ENCODE measurements at places on chromosomes 5 and 9.

DNA sequence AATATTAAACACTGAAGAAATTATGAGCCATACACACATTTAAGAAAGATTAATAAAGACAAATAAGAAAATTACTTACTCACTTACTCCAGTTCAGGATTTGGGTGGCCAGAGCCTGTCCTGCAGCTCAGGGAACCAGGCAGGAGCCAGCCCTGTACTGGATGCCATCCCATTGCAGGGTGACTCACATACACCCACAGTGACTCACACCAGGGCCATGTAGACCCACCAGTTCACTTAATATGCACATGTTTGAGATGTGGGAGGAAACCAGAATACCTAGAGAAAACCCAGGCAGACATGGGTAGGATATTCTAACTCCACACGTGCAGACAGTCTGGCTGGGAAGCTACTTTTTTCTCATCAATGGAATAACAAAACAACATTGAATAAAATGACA is 49.6 kb upstream of the ADRB2 start:
- no peak for DNase-seq

DNA sequence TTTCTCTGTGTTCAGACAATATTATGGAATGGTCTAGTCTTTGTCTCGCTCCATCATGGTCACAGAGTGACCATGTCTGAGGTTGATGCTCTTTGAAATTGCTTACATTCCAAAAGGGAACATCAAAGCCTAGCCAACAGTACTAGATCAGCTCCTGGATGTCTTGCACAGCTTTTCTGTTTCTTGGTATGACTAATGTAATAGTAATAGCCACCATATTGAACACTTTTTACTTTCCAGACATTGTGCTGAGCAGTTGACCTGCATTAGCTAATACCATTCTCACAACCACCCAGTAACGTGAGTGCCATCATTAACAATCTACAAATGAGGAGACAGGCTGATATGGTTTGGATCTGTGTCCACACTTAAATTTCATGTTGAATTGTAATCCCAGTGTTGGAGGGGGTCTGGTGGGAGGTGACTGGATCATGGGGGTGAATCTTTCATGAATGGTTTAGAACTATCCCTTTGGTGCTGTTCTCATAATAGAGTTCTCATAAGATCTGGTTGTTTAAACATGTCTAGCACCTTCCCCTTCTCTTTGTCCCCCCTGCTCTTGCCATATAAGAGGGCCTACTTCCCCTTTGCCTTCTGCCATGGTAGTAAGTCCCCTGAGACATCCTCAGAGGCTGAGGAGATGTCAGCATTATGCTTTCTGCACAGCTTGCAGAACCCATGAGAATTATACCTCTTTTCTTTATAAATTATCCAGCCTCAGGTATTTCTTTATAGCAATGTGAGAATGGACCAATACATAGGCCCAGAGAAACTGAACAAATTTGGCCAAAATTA is 577.5 kb upstream of the CLINT1 start:
- no peak for DNase-seq

DNA sequence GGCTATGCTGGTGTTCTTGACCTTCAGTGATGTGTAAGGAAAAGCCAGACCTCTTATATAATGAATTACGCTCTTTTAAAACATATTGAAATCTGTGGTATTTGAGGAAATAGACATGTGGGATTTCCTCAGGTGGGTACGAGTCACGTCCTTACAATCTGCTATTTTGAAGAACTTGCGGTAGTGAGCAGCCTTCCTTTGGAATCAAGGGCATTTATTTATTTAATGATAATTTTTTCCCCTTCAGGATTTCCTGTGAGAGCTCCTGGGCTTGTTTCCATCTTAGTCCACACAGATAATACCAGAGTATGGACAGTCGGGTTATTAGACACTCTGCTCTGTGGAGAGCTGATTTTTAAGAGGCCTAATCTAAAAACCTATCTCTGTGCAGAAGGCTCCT is 167.9 kb downstream of the ARHGEF28 start:
- DNase-seq = no peak

- DNase-seq = no peak
These were observed 568.5 kb downstream of the RAB3C start for GRCh38 chr5:59151162-59151889.

All from fibroblast of skin of left biceps (primary cell).